Epithelial cell of proximal tubule (primary cell): ENCODE measurements at places on chromosomes 6 and 20. TPM values are rescaled to one million over a fixed set of nuclear protein-coding genes. Genes with fewer than 3 reads are reported as not detected.

- no peak for DNase-seq
These were observed 46.9 kb upstream of the SCML4 start for GRCh38 chr6:107871016-107871415.

The WFDC2 gene
- total RNA-seq, result 14.7 and 53.3 TPM in 2 replicates

- DNase-seq, result no peak
These were observed 46.2 kb upstream of the SDHAF4 start for GRCh38 chr6:70520575-70520974.

GRCh38 chr6:21091411-21091810 lies 502.1 kb upstream of the SOX4 start:
- no peak for DNase-seq

The TUBB2B gene
- total RNA-seq, result 213 and 219 TPM in 2 replicates

The DDX27 gene
- 34.2 and 42.8 TPM in 2 replicates for total RNA-seq

The CRIP3 gene
- total RNA-seq, result not detected in 2 replicates

The MCHR2 gene
- total RNA-seq, result not detected in 2 replicates

GRCh38 chr6:29696147-29697125 lies 15.5 kb upstream of the ZFP57 start:
- no peak for DNase-seq

The SIM1 gene
- 6.9 and 9.5 TPM in 2 replicates for total RNA-seq

DNA sequence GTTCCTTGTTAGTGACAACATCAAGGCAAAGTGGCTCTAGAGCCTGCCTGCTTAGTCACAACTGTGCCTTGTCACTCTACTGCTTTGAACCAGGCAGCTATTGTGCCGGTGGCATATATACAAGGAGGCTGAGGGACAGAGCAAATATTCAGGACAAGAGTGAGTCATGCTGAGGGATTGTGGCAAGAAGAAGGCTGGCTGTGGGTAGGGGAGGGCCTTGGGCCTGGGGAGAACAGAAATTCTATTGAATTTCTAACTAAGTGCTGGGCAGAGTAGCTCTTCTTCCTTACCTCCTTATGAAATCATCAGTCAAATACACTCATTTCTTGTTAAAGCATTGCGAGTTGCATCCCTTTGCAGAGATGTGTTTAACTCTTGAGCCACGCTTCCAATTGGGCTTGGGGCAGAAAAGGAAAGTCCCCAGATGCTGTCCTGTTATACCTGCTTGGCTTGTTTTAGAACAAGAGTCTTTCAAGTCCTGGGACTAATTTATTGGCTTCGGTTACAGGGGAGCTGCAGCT lies 59.7 kb downstream of the PFDN4 start:
- DNase-seq, result peak; percentile 35

DNA sequence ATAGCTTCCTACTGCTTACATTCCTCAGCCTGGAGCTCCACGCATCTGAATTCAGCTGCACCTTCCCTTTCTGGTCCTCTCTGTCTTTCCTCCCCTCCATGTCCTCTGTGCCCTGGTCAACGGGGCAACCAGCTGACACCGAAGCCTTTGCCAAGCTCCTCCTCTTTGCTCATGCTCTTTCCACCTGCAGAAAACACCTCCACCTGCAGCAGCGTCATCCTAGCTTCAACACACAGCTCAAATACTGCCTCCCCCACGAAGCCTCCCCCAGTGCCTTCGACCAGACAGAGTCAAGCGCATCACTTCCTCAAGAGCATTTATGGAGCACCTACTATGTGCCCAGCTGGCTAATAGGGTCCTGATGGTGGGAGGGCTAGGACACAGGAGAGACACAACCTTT lies 9.2 kb downstream of the CDH22 start:
- DNase-seq, result no peak

GRCh38 chr20:20521736-20522135 lies 153.8 kb downstream of the INSM1 start:
- no peak for DNase-seq

DNA sequence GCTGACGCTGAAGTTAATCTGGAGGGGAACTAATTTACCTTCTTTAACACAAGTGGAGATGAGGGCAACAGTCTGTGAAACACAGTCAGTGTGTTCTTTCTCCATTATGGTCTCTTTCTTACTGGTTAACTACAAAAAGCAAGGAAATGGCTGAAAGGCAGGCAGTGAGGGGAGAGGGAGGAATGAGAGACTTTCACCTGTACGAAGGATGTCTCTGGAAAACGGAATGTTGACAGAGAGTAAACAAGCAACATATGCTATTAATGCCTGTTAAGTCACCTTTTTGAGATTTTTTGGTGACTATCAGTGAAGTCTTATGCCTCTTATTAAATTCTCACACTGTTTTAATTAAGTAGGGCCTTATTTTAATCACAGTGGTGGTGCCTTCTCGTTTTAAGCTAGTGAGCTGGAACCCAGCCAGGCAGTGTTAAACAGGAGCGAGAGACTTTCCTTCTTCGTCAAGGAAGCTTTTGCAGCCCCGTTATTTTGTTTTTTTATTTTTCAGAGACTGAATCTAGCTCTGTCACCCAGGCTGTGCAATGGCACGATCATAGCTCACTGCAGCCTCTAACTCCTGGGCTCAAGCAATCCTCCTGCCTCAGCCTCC lies 165.6 kb downstream of the ATXN1 start:
- DNase-seq, result no peak

The GGTLC1 gene
- total RNA-seq, result not detected in 2 replicates

GRCh38 chr6:157117431-157118095 lies 205.8 kb downstream of the TMEM242 start:
- no peak for DNase-seq

DNA sequence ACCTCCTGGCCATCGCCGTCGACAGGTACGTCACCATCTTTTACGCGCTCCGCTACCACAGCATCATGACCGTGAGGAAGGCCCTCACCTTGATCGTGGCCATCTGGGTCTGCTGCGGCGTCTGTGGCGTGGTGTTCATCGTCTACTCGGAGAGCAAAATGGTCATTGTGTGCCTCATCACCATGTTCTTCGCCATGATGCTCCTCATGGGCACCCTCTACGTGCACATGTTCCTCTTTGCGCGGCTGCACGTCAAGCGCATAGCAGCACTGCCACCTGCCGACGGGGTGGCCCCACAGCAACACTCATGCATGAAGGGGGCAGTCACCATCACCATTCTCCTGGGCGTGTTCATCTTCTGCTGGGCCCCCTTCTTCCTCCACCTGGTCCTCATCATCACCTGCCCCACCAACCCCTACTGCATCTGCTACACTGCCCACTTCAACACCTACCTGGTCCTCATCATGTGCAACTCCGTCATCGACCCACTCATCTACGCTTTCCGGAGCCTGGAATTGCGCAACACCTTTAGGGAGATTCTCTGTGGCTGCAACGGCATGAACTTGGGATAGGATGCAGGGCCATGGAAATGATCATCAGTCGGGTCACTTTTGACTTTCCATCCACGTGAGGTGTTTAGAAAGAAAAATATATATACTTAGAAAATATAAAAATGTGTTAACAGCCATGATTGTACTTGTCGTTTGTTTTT lies 868 bp downstream of the MC3R start:
- no peak for DNase-seq

The SLC17A1 gene
- not detected in 2 replicates for total RNA-seq

The E2F1 gene
- 17.1 and 35.0 TPM in 2 replicates for total RNA-seq

- DNase-seq, result no peak
These were observed 41.6 kb upstream of the RAB23 start for GRCh38 chr6:57263739-57264138.

GRCh38 chr6:30325873-30326525 lies 728 bp upstream of the TRIM39 start:
- DNase-seq, result no peak

DNA sequence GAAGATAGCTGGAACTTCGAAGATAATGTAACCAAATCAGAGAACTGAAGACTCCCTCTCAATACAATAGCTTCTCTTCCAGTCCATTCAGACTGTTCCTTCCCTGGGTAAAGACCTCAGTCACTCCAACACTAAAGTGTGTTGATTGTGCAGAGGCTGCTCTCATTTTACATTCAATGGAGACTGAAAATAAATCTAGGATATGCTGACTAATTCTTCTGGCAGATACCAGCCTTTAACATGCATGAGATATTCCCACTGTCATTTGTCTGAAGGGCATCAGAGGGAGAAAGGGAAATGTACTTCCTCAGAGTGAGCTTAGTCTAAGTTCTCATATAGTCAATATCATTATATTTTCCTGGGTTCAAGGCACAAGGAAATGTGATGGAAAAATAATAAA lies 166.4 kb upstream of the IRAK1BP1 start:
- no peak for DNase-seq

DNA sequence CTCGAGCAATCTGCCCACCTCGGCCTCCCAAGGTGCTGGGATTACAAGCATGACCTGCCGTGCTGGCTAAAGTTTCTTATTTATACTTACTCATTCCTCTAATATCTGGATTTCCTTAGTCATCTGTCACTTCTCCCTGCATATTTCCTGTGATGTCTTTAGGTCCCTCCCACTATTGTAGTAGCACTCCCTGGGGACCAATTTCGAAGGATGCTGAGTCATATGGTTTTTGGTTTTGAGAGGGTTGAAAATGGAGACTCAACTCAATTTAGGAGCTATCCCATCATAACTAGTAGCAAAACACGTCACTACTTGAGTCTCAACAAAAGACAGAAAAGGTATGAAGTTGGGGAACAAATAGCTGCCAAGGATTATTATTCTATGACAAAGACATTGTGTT lies 20.2 kb downstream of the MCUR1 start:
- DNase-seq, result no peak

DNA sequence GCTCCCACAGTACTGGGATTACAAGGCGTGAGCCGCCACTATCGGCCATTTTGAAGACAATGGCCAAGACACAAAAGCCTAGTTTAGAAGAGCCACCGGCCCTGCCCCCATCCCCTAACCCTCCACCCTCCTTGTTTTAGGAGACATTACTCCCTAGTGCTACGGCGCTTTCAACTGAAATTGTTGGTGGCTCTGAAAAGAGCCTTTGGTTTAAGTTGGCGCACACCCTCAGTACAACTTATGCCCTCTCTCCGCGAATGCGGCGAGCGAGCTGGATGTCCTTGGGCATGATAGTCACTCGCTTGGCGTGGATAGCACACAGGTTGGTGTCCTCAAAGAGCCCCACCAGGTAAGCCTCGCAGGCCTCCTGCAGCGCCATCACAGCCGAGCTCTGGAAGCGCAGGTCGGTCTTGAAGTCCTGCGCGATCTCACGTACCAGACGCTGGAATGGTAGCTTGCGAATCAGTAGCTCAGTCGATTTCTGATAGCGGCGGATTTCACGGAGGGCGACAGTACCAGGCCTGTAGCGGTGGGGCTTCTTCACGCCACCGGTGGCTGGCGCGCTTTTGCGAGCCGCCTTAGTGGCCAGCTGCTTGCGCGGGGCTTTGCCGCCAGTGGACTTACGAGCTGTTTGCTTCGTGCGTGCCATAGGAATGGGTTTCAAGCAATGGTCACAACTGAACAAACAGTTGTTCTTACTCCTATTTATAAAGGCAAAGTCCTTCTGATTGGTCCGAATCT lies 114.9 kb upstream of the BTN3A2 start:
- DNase-seq, result no peak

The PRL gene
- not detected in 2 replicates for total RNA-seq

DNA sequence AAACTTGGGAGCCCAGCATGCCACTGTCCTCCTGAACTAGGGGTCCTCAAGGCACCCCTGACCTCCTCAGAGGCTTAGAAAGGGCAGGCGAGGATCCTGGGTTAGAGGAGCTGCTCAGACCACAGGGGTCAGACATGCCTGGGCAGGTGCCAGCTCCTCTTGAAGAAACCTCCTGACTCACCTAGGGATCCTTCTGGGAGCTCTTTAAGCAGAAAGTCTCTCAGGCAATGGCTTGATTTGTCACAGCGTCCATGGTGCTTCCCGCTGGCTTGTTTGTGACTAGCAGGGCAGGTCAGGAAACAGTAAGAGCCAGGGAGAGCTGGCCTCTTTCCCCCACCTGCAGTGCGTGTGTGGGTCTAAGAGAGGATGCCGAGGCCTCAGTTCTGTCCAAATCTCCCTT lies 174.5 kb upstream of the SNX9 start:
- no peak for DNase-seq

The LPIN3 gene
- total RNA-seq, result 9.3 and 17.8 TPM in 2 replicates

DNA sequence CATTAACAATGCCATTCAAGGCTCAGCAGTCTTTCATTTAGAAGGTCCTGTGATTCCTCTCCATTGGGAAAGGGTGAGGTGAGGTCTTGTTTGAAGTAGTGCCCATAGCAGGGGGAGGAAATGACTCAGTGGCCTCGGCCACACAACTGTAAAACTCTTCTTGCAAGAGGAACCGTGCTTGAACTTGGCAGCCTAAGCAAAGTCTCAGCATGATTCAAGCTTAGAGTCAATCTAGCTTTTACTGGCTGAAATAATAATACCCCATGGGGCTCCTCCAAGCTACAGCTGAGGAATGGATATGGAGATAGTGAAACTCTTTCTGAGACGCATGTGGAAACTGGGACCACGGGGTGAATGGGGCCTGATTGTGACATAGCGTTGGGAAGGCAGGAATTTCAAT lies 428.2 kb downstream of the BMP2 start:
- peak; percentile 84 for DNase-seq

The HLA-DOB gene
- 0.58 TPM in 1 of 2 replicates, not detected in the other for total RNA-seq

The CST4 gene
- total RNA-seq, result not detected in 2 replicates

DNA sequence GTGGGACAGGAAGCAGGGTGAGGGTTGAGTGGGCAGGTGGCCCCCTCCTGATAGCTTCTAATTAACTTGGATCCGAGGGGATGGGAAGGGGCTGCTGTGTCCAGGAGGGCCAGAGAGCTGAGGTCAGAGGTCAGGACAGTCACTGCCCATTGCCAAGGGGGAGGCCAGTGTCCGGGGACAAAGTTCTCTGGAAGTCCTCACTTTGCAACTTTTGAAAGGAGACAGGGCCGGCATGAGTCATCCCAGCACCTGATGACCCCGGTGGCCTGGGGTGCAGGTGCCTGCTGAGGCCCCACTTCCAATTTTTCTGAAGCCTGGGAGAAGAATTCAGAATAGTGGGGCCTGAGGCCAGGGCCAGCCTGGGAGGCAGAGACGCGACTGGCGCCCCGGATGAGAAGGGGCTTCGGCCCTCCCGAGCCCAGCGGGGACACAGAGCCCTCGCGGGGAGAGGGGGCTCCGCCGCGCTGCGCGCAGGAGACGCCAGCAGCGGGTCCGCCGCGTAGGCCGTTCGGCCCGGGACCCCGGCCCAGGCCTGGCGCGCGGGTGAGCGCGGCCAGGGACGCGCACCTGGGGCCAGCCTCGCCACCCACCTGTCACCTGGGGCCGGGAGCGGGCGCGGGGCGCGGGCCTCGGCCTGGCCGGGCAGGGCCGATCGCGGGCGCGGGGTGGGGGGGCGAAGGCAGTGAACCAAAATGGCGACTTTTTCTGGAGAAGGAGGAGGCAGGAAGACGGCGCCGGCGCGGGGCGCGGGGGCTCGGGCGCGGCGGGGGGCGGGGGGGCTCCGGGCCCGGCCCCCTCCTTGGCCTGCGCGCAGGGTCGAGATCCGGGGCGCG lies 586 bp downstream of the ZNF512B start:
- no peak for DNase-seq

- DNase-seq, result no peak
These were observed 1090.1 kb upstream of the ADGRB3 start for GRCh38 chr6:67544851-67545452.

The PXDC1 gene
- total RNA-seq, result 36.4 and 37.6 TPM in 2 replicates

- no peak for DNase-seq
These were observed 27.9 kb downstream of the GSS start for GRCh38 chr20:34927736-34928135.

GRCh38 chr6:38378801-38379200 lies 260.9 kb downstream of the BTBD9 start:
- peak; percentile 3 for DNase-seq
